ENCODE measurements at places on chromosomes 2 and 18. TPM values are rescaled to one million over a fixed set of nuclear protein-coding genes. Genes with fewer than 3 reads are reported as not detected.

GRCh38 chr2:237861875-237862527 lies 2.6 kb downstream of the RAMP1 start:
- no peak overlapping the region for H3K4me3 ChIP-seq
- H3K27me3 ChIP-seq = peaks cover 18% of the 10 kb centered on the region
- no peaks in the 10 kb centered on the region for H3K36me3 ChIP-seq
- no peak overlapping the region for H3K27ac ChIP-seq
- H3K4me1 ChIP-seq = peaks cover 16% of the 10 kb centered on the region

GRCh38 chr18:35174093-35174731 lies 66.6 kb upstream of the ZNF397 start:
- H3K27ac ChIP-seq = peak overlapping the region; percentile 70
- peak; percentile 38 for DNase-seq
- no peaks in the 10 kb centered on the region for H3K27me3 ChIP-seq
- H3K4me3 ChIP-seq = no peak overlapping the region
- H3K36me3 ChIP-seq = no peaks in the 10 kb centered on the region
- peaks cover 24% of the 10 kb centered on the region for H3K4me1 ChIP-seq

- H3K27me3 ChIP-seq = no peaks in the 10 kb centered on the region
- no peak overlapping the region for H3K27ac ChIP-seq
- no peaks in the 10 kb centered on the region for H3K4me1 ChIP-seq
- H3K4me3 ChIP-seq = no peak overlapping the region
- DNase-seq = no peak
- H3K36me3 ChIP-seq = peaks cover 3% of the 10 kb centered on the region
Observed at GRCh38 chr2:186189816-186190215, 296.2 kb upstream of the ZC3H15 start.

GRCh38 chr2:98923244-98923940 lies 12.6 kb downstream of the CRACDL start:
- DNase-seq = no peak
- no peaks in the 10 kb centered on the region for H3K4me1 ChIP-seq
- H3K27me3 ChIP-seq = no peaks in the 10 kb centered on the region
- no peak overlapping the region for H3K4me3 ChIP-seq
- no peak overlapping the region for H3K27ac ChIP-seq

DNA sequence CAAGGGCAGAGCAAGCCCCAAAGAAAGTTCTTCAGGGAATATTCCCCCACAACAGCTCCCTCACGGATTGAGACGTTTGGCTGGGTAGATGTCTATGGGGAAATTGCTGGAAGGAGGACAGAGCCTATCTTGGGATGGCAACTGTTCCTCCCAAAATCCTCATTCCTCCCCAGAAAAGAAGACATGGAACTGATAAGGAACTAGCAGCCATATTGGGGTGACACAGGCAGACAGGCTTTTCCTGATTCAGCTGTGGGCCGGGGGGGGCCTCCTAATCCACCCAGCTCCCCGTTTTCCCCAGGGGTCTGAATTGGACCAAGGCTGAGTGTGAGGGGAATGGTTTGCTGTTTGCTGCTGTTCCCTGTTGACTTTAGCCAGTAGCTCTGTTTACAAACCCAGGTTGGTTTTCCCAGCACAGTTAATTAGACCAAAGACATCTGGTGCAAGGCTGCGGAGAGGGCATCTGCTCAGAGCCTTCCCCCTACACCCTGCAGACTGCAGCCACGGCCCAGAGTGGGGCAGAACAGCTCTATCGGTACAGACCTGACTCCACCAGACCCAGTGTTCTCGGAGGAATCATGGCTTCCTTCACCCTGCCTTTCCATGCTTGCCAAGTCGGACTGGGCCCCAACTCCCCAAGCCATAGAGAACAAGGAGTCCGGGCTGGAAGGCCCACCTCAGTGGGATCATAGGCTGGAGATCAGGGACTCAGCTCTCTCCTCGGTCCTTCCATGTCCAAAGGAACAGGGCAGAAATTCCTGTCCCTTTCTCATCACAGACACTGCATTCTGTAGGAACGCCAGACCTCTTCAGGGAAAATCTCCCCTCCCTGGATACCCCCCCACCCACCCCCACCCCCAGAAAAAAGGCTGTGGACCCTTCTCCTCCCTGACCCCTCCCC lies 1.7 kb upstream of the PKDCC start:
- no peaks in the 10 kb centered on the region for H3K36me3 ChIP-seq
- no peak for DNase-seq
- H3K4me1 ChIP-seq = peaks cover 5% of the 10 kb centered on the region
- peaks cover 57% of the 10 kb centered on the region for H3K27me3 ChIP-seq

Gene CELF4
- total RNA-seq = not detected

GRCh38 chr2:72988041-72988440 lies 70.7 kb downstream of the EMX1 start:
- no peaks in the 10 kb centered on the region for H3K4me1 ChIP-seq
- no peak overlapping the region for H3K27ac ChIP-seq
- no peaks in the 10 kb centered on the region for H3K36me3 ChIP-seq
- H3K27me3 ChIP-seq = no peaks in the 10 kb centered on the region
